ENCODE measurements at places on chromosomes 1 and 21. TPM values are rescaled to one million over a fixed set of nuclear protein-coding genes. Genes with fewer than 3 reads are reported as not detected.

Gene APOBEC4
- total RNA-seq, result not detected

Gene NCF2
- total RNA-seq, result 2.3 TPM

Gene ALPL
- total RNA-seq, result 0.33 TPM

Gene CELA3B
- not detected for total RNA-seq

Gene SPOCD1
- 6.9 TPM for total RNA-seq

Gene CHTOP
- total RNA-seq, result 77.0 TPM

Gene RC3H1
- 5.2 TPM for total RNA-seq

Gene FNDC7
- total RNA-seq, result 0.02 TPM

Gene SPRR3
- total RNA-seq, result 0.22 TPM
